ENCODE measurements at places on chromosomes 11 and 22.

DNA sequence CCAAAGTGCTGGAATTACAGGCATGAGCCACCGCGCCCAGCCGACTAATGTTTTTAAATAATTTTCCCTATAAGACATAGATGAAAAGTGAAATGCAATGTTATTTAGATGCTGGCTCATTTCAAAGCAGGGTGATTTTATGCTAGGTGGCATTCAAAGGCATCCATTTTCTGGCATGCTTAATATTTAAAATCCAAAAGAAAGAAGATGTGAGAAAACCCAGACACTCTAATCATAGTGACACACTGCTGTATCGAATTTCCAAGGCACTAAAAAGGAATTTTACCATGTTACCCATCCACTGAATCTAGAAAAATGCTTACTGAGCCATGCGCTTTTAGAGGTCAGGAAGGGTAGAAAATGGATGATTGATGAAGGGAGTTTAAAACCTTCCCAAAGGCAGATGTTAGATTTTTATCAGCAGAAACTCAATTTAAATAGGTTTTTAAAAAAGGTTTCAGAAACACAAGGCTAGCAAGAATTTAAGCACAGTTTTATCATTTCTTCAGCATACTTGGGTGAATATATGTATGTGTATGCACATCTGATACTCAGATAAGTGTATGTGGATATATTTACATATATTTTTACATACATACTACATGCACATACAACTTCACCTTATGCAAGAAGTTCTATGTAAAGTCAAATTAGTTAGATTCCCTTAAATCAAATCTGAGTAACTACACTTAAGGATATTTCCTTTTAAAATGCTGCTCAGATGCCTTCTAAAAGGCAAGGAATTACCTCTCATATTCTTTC is 24.1 kb upstream of the CCDC89 start:
- no peak for DNase-seq

- DNase-seq, result no peak
Measured at GRCh38 chr11:35590412-35590811, 27.8 kb upstream of the FJX1 start.

- DNase-seq, result no peak
Measured at GRCh38 chr22:32204040-32204855, 625 bp downstream of the RFPL2 start.

DNA sequence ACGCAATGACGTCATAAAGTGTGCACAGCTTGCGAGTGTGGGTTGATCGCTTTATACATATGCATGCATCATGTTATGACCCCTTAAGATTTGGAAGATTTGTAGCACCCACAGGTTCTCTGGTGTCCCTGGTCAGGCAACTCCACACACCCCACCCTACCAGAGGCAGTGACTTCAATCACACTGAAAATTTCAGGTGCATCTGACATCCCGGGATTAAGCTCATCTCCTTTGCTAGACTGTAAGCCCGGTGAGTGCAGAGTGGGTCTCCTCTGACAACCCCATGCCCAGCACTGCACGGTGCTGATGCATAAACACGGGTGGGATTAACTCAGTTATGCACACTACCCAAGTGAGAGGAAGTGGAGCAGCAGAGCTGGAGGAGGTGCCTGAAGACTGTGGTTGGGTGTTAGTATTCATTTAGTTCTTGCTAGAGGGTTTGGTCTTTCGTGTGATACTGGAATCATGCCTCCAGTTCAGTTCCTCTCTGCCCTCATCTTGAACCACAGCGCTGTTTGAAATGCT is 6.5 kb downstream of the ARSA start:
- no peak for DNase-seq

- DNase-seq, result no peak
Measured at GRCh38 chr22:25869771-25870170, 127.8 kb downstream of the MYO18B start.

- DNase-seq, result no peak
Measured at GRCh38 chr11:108805030-108805429, 140.2 kb downstream of the DDX10 start.

DNA sequence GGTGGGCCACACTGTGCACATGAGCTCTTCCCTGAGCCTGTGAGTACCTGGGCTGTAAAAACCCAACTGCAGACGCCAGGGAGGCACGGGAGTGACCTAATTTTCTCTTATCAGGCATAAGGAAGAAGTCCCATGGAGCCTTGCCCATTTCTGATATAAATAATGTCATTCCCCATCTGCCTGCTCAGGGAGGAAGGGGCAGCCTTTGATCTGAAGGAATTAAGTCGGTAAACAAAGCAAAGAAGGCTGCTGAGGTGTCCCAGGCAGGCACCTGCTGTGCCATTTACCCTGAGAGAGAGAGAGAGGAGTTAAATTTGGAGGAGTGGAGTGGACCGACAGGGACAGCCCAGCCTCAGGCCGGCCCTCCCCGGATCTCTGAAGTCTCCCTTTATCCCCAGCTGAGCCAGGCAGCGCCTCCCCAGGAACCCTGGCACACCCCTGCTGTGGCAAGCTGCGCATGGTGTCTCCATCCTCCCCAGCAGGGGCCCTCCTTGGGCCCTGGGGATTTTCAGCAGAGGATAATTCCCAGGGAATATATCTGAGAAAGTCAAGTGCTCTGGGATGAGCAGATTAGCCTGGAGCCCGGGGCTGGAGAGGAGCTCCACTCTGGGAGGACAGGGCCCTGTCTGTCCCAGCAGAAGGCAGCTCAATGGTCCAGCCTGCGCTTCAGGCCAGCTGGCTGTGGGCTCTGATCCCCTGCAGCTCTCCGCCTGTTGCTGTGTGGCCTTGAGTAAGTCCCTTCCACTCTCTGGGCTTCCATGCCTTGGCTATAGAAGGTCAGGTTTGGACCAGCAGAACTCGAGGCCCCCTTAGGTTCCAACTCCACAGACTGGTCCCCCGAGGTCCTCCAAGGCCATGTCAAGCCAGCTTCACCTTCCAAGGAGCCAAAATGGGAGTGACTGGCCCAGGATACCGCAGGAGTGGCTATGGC is 17.5 kb upstream of the CABP7 start:
- no peak for DNase-seq

DNA sequence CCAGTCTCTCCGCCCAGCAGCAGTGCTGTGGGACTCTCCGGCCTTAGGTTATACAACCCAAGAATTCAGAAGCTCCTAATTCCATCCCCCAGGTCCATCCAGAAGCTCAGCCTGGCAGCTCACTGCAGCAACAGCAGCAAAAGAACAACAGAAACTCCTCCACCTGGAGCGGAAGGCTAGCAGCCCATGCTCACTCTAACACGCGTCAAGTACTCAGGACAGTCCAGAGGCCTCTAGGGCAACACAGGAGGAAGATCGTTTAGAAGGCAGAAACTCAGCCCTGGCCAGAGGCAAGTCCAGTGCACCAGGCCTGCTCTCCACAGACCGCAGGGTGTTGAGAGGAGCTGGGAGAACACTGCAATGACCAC is 17.1 kb downstream of the PLA2G6 start:
- no peak for DNase-seq

- DNase-seq, result no peak
Measured at GRCh38 chr11:131624531-131624930, 254.1 kb downstream of the NTM start.

DNA sequence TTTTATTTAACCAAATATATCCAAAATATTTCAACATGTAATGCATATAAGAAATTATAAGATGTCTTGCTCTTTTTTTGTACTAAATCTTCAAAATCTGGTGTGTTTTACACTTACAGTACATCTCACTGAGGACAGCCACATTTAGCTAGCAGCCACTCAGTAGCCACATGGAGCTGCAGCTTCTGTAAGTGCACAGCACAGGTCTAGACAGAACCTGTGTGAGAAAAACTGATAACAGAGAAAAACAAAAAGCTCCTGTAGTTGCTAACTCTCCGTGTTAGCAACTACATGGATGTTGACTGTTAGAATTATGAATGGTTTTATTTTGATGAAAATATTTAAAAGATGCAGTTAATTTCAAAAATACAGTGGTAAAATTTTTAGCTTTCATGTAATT is 22.2 kb downstream of the ASRGL1 start:
- no peak for DNase-seq

DNA sequence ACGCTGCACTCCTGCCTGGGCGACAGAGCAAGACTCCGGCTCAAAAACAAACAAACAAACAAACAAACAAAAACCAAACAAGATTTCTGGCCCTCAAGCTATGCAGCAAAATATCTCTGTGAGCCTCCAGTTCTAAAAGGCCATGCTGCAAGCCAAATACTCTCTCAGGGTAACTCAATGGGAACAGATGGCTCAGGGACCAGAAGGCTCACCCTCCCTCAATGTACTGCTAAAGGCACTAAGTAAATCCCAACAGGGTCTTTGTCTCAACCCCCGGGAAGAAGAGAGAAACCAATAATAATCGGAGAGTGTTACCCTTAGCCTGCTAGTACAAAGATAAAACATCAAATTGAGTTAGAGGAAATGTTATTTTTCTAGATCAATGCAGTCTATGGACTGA is 119.7 kb upstream of the ZC3H12C start:
- DNase-seq, result no peak

DNA sequence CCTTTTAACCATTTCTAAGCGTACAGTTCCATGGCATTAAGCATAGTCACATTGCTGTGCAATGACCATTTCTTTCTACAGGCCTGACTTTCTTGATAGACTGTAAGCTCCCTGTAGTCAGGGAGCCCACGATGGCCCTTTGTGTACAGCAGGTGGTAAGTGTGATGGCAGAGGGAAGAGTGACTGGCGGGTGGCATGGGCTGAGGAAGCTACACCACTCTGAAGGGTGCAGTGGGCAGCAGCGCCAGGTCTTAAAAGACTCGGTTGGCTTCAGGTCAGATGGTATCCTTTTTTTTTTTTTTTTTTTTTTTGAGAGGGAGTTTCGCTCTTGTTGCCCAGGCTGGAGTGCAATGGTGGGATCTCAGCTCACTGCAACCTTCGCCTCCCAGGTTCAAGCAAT is 1.6 kb downstream of the PPM1F start:
- DNase-seq, result no peak

- no peak for DNase-seq
Measured at GRCh38 chr11:128164080-128164741, 423.1 kb downstream of the ETS1 start.

DNA sequence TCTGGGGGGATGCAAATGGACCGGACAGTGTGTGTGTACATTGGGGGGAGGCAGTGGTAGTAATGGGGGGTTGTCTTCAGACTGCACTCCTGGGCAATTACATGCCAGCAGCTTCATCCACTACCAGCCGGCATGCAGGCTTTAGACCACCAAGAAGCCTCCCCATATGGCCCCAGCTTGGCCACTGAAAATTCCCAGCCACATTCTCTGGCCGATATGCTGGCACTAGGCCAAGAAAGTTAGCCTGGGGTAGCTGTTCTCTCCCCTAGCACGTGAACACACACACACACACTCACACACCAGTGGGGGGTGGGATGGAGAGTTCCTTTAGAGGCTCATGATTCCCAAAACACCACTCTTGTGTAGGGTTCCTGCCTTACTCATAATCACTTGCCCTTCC is 3.6 kb upstream of the ROBO3 start:
- DNase-seq, result no peak

DNA sequence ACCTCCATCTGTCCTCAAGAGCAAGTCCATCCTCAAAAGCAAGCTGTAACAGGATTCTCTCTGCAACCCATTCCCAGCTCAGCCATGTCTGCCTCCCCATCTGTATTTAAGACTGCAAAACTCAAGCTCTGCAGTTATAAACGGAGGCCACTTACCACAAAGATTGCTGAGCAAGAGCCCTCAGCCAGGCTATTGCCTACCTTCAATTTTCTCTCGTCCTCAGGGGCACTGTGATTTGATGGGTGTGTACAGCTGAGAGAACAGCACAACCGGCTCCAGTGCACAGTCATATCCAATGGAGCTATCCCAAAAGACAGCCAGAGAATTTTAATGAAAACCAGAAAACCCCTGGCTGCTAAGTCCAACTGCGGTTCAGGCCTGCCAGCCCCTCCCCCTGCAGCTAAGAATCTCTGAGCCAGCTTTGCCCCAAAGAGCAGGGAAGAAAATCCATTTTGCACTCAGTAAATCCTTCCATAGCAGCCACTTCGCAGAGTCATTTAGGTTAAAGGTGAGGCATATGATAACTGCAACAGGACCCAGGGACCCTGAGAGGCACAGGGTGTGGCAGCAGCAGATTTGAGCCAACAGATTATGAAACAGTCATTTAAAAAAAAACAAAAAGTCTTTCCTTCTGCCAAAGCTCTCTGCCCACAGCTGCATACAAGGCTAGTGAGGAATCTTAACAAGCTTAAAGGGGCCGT is 37.6 kb downstream of the RAB30 start:
- no peak for DNase-seq

GRCh38 chr11:123410218-123410549 is 19.9 kb upstream of the GRAMD1B start:
- DNase-seq, result no peak

GRCh38 chr11:12516387-12517105 is 139.2 kb downstream of the PARVA start:
- no peak for DNase-seq

- no peak for DNase-seq
Measured at GRCh38 chr11:102367364-102367763, 20.4 kb downstream of the BIRC2 start.

DNA sequence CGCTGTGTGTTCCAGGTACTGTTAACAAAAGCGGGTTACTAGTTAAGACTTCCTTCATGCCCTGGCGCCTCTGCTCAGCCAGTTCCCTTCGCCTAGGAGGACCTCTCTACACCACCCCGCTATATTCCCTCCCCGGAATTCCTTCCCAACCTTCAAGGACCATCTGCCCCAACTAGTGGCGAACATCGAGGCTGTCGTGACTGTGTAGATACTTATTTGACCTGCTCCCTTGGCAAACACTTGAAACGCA is 450 bp upstream of the BCL2L13 start:
- DNase-seq, result no peak

GRCh38 chr11:9263840-9264315 is 1.3 kb downstream of the DENND5A start:
- no peak for DNase-seq

GRCh38 chr11:13963169-13963948 is 836 bp downstream of the SPON1 start:
- DNase-seq, result no peak

DNA sequence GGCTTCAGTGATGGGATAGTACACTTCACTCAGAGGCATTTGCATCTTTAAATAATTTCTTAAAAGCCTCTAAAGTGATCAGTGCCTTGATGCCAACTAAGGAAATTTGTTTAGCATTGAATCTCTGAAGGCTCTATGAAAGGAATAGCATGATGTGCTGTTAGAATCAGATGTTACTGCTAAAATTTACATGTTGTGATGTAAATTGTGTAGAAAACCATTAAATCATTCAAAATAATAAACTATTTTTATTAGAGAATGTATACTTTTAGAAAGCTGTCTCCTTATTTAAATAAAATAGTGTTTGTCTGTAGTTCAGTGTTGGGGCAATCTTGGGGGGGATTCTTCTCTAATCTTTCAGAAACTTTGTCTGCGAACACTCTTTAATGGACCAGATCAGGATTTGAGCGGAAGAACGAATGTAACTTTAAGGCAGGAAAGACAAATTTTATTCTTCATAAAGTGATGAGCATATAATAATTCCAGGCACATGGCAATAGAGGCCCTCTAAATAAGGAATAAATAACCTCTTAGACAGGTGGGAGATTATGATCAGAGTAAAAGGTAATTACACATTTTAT is 4.6 kb downstream of the MALAT1 start:
- no peak for DNase-seq
